ENCODE measurements at places on chromosomes 3 and 15. TPM values are rescaled to one million over a fixed set of nuclear protein-coding genes. Genes with fewer than 3 reads are reported as not detected.

DIS3L gene
- 23.7 TPM for total RNA-seq

PLSCR2 gene
- not detected for total RNA-seq

MB21D2 gene
- total RNA-seq: 26.4 TPM

TGM5 gene
- total RNA-seq: not detected

MAPK6 gene
- total RNA-seq: 69.3 TPM

HAUS2 gene
- total RNA-seq: 41.9 TPM
